ENCODE measurements at places on chromosomes 13 and 19.

DNA sequence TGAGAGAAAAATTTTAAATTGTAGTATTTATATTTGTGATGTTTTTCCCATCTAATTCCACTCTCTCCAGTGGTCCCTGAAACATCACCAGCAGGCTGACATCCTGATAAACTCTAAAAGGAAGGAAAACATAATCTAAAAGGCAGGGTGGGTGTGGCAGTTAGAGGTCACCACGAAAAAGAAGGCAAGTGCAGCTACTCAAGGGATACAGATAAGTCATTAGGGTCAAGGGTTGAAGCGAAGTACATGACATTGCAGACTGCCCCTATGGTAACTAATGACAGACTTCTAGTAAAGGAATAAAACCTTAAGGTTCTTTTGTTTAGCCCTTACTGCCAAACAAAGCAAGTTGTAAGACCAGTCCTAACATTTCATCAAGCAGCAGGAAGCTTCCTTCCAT is 6.0 kb upstream of the NEK3 start:
- DNase-seq: no peak

- DNase-seq: no peak
Observed at GRCh38 chr19:40565355-40565754, 11.3 kb upstream of the SHKBP1 start.

DNA sequence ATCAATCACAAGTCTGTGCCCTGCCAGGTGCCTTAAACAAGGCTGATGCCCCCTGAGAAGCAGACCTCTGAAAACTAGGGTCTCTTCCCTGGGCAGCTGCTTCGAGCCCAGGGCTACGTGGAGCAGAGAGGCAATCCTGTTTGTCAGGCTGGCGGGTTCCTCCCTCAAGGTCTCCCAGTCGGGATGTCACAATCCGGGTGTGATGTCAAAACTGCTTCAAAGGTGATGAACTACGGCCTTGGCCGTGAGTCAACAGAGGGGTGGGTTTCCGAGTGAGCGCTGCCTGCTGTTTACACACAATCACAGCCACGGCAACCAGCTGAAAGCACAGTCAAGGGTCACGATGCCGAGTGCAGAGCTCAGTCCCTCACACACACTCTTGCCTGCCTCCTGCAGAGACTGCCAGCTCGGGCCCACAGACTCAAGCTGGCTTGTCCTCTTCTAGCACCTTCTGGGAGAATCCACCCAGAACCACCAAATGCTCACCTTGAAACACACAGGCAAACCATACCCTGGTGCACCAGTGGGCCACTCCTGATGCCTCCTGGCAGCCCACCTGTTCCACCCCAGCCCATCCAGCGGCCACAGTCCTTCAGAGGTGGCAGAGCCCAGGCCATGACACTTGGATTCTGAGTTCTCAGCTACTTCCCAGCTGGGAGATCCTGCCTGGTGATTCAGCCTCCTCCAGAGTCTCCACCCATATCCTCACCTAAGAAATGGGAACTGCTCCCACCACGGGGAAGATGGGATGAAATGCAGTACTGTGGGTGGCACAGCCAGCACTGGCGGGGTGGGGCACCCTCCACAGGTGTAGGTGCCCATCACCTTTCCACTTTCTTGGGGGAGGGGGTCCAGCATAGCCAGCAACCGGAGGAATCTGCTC is 6.8 kb downstream of the ELL start:
- peak; percentile 100 for DNase-seq

- peak; percentile 72 for DNase-seq
Observed at GRCh38 chr19:13152356-13152973, 2.3 kb downstream of the IER2 start.

GRCh38 chr19:42471554-42472249 is 29.0 kb upstream of the CXCL17 start:
- no peak for DNase-seq

DNA sequence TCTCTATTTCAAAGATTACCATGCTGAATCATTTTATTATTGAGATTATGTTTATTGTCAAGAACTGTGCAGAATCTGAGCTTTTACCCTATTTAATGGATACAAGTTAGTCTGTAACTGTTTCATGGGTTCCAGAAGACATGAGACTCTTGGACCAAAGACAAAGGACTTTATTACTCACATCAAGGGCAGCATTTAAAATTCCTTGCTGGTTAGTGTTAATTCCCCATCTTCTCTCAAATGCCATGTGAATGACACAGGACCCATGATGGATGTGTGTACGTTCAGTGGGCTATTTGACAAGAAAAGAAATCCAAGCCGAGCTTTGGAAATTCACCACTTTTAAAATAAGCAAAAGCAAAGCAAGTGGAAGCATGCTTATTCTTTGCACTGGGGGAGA is 139.9 kb downstream of the PCDH20 start:
- DNase-seq: peak; percentile 18

DNA sequence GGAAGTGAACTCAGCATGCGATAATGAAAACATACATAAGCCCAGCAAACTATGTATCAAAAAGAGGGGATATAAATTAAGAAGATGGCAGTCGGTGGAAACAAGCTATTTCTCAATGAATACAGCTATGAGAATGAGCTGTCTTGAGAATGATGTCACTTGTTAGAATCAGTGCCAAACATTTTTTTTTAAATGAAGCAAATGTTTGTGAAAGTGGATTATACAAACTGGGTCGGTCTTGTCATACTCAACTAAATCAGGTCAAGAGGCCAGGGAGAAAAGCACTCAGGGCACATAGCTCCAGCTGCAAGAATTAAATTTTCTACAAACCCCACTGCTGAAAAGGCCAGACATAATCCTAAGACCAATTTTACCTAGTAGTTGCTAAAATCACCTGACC is 1048.4 kb downstream of the SLITRK1 start:
- no peak for DNase-seq

- DNase-seq: no peak
Observed at GRCh38 chr13:93794197-93794885, 567.7 kb downstream of the GPC6 start.
